Karpas-422 (cell line): ENCODE measurements at places on chromosomes 2 and 18.

DNA sequence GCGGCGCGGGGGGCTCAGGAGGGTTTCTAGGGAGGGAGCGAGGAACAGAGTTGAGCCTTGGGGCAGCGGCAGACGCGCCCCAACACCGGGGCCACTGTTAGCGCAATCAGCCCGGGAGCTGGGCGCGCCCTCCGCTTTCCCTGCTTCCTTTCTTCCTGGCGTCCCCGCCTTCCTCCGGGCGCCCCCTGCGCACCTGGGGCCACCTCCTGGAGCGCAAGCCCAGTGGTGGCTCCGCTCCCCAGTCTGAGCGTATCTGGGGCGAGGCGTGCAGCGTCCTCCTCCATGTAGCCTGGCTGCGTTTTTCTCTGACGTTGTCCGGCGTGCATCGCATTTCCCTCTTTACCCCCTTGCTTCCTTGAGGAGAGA lies 5.2 kb downstream of the PROC start:
- no peak for DNase-seq

DNA sequence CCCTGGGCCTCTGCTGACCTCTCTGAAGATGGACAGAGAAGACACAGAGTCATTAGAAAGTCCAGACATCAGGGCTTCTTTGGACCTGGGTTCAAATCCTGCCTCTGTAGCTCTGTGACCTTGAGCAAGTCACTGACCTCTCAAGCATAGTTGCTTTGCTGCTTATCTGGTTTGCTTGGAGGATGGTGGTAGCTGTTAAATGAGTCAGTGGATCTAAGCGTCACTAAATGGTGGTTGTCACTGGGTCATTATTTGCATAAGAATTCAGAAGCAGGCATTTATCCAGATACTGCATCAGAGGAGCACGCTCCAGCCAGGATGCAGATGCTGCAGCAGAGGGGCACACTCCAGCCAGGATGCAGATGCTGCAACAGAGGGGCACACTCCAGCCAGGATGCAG lies 229.2 kb downstream of the GLI2 start:
- no peak for DNase-seq

DNA sequence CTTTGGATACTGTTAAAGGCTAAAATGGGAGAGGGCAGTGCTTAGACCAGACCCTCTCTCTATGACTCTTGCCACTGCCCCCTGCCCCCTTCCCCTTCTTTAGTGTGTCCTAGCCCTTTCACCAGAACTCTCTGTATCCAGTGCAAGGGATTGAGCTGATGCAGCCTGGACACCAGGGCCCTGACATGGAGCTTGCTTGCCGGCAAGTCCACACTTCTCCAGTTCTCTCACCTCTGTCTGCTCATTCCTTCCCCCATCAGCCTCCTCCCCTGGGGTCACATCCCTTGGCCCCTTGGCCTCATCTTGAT lies 1.5 kb upstream of the WNT6 start:
- DNase-seq, result no peak

- no peak for DNase-seq
Measured at GRCh38 chr2:41182961-41183360, 731.1 kb upstream of the SLC8A1 start.

GRCh38 chr2:113091231-113091896 lies 23.6 kb downstream of the IL1F10 start:
- no peak for DNase-seq

DNA sequence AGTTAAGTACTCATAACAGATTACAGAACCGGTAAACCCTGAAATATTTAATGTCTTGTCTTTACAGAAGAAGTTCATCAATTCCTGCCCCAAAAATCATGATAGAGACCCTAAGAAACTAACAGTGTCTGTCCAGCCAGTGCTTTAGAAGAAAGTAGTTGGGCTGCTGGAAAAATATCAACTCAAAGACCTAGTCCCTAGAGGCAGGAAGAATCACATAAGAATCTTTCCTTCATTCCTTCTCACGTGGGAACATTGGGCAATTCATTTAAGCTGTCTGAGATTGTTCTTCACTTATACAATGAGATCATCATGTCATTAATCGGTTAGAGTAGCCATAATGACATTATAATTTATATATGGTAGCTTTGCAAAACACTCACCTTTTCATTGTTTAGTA lies 156.4 kb downstream of the CCBE1 start:
- no peak for DNase-seq

DNA sequence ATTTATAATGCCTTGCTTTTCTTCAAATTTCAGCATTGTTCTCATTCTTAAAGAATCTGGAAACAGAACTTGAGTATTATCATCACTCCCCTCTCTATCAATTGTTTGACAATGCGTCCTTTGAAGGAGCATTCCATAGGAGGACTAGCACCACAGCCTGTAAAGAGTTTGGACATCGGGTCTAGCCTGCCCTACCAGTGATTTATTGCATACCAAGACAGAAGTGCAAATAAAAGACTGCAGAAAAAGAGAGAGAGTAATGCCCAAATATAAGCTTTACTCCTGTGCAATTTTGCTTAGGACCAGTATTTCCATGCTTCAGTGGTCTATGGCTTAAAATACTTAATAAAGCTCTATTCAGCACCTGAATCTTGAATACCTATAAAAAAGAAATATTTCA lies 55.4 kb upstream of the MAP2 start:
- no peak for DNase-seq

GRCh38 chr2:217489145-217489960 lies 513.4 kb downstream of the TNS1 start:
- no peak for DNase-seq

DNA sequence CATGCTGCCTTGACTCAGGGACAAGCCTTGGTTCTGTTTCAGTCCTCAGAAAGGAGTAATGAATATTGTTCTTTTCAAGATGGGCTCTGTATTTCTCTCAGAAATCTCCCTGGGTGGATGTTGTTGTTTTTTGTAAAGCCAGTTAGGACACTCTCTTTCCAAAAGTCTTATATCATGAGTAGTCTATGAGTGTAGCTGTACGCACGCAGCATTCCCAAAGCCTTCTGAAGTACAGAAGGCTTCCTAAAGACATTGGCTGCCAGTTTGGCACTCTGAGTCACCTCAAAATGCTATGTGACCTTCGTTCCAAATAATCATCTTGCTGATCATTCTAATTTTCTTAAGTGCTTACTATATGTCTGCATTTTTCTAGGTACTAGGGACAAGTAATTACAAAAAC lies 16.7 kb upstream of the GTF2A1L start:
- no peak for DNase-seq

- DNase-seq, result no peak
Measured at GRCh38 chr2:179273461-179273962, 8.9 kb upstream of the SESTD1 start.

- DNase-seq, result no peak
Measured at GRCh38 chr2:176935543-176936102, 277.0 kb upstream of the HNRNPA3 start.

DNA sequence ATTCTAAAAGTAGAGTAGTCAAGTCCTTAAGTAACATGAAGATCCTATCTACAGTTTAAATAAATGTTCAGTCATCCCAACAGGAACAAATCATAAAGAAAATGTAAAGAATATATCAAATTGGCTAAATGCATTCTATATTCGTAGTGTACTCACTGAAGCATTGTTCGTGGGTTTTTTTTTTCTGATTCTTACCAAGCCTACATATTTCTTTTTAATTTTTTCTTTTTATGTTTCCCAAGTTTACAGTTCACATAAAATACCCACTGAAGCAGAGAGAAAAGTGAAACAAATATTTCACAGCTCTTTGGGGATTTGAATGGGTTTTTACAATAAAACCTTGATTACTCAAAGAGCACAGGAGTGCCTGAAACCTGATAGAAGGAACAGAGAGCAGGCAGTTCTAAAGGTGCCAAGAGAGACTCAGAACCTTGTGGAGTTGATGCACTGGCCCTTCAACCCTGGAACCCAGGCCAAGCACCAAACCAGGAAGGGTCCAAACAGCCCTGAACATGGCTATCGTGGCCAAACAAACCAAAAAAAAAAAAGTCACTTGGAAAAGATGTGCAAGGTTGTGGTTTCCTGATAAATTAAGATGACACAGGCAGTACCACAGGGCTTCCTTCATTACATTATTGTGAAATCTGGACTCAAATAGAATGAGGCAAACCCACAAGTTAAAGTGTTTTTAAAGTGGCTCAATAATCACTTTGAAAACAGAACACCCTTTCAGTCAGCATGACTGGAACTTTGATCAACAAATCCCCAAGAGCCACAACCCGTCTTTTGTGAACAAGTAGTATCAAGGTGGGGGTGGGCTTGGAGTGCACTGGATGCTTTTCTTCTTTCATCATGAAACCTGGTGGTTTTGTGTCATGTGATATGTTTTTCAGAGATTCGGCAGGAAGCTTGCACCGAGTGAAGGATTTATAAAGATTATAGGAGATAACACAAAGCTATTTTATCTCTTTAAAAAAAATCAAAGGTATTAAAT lies 245.0 kb upstream of the FN1 start:
- no peak for DNase-seq

DNA sequence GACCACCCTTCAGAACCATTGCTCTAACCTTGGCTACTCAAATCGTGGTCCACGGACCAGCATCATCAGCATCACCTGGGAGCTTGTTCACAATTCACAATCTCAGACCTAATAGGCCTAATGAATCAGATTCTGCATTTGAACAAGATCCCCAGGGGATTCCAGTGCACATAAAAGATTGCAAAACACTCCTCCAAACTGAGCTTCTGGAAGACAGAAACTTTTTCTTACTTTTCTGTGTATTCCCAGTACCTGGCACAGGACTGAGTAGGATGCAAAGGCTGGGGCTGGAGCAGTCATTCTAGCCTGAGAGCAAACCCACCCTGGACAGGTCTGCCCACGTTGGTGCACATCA lies 115.1 kb upstream of the COPS8 start:
- no peak for DNase-seq

GRCh38 chr2:39379643-39380524 lies 57.2 kb downstream of the MAP4K3 start:
- DNase-seq, result peak; percentile 60

GRCh38 chr2:148932536-148932935 lies 57.5 kb downstream of the KIF5C start:
- no peak for DNase-seq

- DNase-seq, result no peak
Measured at GRCh38 chr2:147714582-147714981, 130.2 kb upstream of the ACVR2A start.

DNA sequence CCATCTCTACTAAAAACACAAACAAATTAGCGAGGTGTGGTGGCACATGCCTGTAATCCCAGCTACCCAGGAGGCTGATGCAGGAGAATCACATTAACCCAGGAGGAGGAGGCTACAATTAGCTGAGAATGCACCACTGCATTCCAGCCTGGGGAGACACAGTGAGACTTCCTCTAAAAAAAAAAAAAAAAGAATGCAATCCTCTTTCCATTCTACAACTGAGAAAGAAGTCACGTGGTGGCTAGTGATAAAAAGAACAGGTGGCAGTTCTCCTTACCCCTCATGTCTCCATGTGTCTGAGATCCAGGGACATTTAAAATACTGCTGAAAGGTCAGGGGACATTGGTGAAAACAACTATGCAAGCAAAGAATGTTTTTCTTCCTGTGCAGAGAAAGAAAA lies 24.4 kb upstream of the GPR39 start:
- no peak for DNase-seq

GRCh38 chr2:43542285-43542933 lies 53.4 kb downstream of the THADA start:
- DNase-seq, result peak; percentile 81

GRCh38 chr18:3806656-3807055 lies 356.7 kb downstream of the TGIF1 start:
- no peak for DNase-seq

- no peak for DNase-seq
Measured at GRCh38 chr2:61085883-61086282, 20.2 kb downstream of the SANBR start.

DNA sequence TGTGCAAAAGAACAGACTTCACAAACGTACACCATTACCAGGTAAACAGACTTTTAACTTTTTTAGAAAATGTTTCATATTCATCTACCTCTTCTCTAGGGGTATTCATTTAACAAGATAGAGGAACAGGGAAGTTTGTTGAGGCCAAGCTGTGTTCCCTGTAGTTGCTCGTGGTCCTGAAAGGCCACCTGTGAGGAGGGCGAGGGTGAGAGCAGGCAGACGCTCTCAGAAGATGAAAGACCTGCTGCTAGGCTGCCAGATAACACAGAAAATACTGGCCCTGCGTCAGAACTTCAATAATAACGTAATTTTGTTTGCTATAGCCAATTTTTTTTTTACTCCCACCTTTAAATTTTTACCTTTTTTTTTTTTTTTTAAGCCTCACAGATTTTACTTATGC lies 42.0 kb downstream of the SOCS6 start:
- DNase-seq, result no peak

- DNase-seq, result no peak
Measured at GRCh38 chr18:24860978-24861680, 400.7 kb downstream of the HRH4 start.

- no peak for DNase-seq
Measured at GRCh38 chr2:223050900-223051504, 988 bp upstream of the KCNE4 start.

GRCh38 chr2:241047253-241048010 lies 49.0 kb downstream of the SNED1 start:
- no peak for DNase-seq

- DNase-seq, result no peak
Measured at GRCh38 chr2:44722026-44722625, 219.4 kb upstream of the SIX3 start.

DNA sequence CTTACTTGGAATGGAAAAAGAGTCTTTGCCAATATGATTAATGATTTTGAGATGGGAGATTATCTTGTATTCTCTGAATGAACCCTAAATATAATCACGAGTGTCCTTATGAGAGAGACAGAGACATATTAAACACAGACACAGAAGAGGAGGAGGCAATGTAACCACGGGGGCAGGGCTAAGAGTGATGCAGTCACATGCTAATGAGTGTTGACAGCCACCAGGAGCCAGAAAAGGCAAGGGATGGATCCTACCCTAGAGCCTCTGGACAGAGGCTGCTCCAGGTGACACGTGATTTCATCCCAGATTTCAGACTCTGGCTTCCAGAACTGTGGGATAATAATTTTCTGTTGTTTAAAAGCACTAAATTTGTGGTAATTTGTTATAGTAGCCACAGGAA lies 679.6 kb downstream of the MBD2 start:
- DNase-seq, result no peak

- DNase-seq, result no peak
Measured at GRCh38 chr2:224029876-224030275, 9.2 kb downstream of the SERPINE2 start.

GRCh38 chr18:30088238-30089015 lies 954.1 kb downstream of the DSC3 start:
- DNase-seq, result no peak

DNA sequence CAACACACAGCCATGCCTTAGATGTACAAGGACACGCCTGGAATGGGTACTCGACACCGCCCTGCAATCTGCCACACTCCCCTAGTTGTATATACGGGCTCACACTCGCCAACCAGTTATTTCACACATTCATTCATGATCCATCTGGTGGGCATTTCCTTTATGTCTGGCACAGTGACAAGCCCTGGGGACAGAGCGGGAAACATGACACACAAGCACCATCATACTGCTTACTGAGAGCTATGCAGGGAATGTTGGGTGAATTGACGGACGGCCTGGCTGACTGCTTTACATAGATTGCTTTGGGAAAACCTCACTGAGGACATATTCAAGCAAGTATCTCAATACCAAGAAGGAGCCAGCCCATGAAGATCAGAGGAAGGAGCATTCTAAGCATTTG lies 448.0 kb upstream of the SPRED2 start:
- no peak for DNase-seq
